Hematopoietic multipotent progenitor cell treated with erythropoietin and hydrocortisone succinate and interleukin-3 and kit ligand, for 17 days (in vitro differentiated cells): ENCODE measurements at places on chromosomes 5 and 9.

- no peak for DNase-seq
Observed at GRCh38 chr5:113598926-113599325, 85.4 kb downstream of the YTHDC2 start.

DNA sequence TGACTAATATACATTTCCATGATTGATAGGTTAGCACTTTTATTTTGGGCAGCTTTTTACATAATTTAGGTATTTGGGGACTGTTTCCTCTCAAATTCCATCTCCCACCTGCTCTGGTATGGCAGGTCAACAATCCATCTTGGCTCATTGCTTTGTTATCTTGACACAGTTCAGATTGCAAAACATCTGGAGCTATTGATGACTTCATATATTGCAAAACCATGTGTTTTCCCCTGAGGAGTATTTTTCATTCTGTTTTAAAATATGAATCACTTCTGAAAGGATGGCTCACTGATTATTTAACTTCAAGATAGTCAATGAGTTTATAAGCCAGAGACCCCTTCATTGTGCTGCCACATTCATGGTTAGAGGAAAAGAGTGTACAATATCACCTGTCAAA is 1206.0 kb upstream of the C9orf72 start:
- DNase-seq, result no peak

DNA sequence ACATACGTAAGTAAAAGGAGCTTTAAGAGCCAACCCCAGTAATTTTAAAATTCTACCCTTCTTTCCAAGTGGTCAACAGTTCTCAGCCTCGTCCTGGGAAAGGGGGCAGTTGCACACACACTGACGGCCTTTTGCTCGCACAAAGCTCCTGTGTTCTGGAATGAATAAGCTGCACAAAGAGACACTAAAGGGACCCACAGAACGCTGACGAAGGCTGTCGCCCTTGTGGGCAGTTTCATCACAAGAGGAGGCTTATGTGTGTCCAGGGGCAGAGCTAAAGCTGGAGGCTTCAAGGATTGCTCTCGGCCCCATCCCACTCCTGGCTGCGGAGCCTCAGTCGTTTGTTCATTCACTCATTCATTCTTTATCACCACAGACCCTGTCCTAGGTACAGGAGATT is 67.0 kb upstream of the NEK6 start:
- no peak for DNase-seq

DNA sequence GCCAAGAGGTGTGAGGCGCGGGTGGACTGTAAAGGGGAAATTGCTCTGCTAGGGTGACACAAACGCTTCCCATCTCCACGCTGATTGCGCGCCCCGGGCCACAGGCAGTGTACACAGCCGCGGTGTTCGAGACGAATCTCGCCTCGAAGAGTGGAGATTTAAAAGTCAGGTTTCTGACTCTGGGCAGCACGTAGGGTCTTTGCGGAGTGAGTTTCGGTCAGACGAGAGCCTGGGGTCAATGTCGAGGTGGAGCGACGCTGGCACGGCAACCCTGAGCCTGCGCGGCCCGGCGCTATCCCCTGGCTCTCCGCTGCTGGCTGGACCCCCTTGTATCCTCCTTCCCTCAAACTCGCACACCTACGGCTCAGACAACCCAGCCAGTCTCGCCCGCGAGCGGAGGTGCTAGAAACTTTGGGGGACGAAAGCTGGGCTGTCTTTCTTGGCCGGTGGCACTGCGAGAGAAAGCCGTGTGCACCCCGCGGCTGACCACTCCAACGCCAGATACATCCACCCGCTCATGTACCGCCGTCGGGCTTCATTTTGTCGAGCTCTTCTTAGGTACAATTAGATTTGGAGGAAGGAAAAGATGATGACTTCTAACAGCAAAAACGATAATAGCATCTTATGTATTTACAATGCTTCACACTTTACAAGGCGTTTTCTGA is 5.4 kb upstream of the FOXB2 start:
- no peak for DNase-seq

DNA sequence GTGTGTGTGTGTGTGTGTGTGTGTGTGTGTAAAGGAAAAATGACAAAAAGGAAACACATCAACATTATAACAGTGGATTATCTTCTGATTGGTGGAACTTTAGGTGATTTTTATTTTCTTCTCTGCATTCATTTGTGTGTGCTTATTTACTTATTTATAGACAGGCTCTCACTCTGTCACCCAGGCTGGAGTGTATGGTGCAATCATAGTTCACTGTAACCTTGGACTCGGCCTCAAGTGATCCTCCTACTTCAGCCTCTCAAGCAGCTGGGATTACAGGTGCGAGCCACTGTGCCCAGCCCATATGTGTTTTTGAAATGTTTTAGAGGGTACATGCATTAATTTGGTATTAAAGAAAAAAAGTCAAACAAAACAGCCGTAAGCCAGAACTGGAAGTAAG is 39.1 kb downstream of the FAT2 start:
- DNase-seq, result no peak

DNA sequence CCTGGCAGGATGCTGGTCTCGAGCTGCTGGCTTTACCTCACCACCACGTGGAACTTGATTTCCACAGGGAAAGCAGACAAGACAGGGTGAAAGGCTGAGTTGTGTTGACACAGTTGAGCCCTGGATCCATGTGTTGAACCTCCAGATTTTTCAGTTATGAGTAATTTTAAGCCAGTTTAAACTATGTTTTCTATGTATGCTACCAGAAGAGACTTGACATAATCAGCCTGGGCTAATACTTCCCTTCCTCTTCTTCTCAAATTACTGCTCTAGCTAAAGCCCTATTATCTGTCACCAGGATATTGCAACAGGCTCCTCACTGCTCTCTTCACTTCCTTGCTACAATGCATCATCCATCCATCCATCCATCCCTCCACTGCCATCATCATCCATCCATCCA is 12.0 kb upstream of the PHYKPL start:
- no peak for DNase-seq

DNA sequence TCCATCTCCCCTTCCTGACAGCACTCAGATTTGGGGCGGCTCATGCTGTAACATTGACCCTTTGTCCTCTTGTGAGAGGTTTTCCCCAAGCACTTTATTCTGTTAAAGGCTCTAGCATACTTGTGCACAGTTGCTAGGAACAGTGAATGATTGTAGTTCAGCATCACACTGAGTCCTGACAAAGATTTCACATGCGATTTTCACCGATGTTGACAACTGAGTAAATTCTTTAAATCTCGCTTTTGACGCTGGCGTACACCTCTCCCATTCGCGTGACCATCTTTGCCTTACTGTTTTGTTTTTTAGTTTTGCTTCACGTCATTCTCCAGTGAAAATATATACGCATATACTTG is 780 bp downstream of the CDC37L1 start:
- DNase-seq, result peak; percentile 60

- no peak for DNase-seq
Observed at GRCh38 chr5:78726571-78726970, 78.0 kb upstream of the LHFPL2 start.

DNA sequence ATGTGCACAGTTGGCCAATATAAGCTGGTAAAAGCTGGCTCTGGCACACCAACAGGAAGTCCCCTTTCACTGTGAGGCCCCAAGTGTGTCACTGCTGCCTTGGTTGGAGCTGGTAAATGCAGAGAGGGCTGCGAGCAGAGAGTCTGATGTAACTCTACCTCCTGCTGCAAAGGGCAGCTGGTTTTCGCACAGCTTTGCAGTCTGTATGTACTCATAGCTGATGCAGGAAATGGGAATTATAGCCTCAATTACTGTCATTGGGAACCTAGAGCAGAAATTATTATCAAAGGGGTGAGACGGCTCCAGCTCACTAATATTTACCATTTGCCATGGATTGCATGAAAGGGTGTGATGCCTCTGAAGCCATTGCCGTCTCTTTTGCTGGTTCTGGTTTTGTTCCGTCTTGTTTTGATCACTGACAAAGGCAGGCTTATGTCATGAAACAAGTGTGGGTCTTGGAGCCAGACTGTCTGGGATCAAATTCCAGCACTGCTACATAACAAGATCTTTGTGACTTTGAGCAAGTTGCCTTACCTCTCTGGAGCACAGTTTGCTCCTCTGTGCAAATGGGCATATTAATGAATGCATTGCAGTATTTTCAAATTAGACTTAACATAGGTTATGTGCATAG is 124.3 kb upstream of the SLC25A48 start:
- DNase-seq, result no peak

DNA sequence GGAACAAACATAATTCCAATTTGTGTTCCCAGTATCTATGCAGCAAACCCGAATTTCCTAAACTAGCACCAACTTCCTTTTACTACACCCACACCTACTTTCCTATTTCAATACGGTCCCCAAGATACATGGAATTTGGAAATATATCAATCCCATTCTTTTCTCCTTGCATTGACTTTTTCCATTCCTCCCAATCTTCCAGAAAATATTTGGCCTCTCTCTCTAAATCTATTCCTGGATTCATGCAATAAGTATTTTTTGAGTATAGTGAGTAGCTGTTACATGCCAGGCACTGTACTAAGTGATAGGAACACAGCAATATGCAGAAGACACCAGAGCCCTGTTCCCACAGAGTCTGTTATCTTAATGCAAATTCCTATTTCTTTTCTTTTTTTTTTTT is 216.2 kb upstream of the PIK3R1 start:
- no peak for DNase-seq

GRCh38 chr5:123929055-123929474 is 417.1 kb downstream of the CSNK1G3 start:
- DNase-seq, result no peak

GRCh38 chr5:173839117-173839713 is 48.9 kb upstream of the CPEB4 start:
- DNase-seq, result peak; percentile 91

GRCh38 chr5:32206509-32207354 is 32.6 kb upstream of the GOLPH3 start:
- DNase-seq, result no peak

- DNase-seq, result no peak
Observed at GRCh38 chr9:122402874-122403273, 32.0 kb downstream of the PTGS1 start.

DNA sequence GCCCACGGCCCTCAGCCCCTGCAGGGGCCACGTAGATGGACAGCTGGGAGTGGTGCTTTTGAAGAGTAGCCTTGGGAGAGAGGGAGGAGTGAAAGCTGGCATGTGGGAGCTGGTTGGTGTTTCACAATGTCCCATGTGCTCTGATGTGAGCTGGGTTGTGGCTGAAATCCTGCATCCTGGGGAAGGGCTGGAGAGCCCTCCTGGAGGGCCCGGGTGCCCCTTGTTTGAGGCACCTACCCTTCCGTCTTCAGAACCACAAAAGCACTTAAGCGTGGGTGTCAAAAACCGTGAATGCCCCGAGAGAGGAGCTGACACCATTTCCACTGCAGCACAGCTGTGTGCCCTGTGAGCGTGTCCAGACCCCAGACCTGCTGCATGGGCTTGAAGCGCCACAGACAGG is 199.1 kb upstream of the ZNF618 start:
- DNase-seq, result no peak
